GM23248 (cell line): ENCODE measurements at places on chromosomes 3 and 15.

DNA sequence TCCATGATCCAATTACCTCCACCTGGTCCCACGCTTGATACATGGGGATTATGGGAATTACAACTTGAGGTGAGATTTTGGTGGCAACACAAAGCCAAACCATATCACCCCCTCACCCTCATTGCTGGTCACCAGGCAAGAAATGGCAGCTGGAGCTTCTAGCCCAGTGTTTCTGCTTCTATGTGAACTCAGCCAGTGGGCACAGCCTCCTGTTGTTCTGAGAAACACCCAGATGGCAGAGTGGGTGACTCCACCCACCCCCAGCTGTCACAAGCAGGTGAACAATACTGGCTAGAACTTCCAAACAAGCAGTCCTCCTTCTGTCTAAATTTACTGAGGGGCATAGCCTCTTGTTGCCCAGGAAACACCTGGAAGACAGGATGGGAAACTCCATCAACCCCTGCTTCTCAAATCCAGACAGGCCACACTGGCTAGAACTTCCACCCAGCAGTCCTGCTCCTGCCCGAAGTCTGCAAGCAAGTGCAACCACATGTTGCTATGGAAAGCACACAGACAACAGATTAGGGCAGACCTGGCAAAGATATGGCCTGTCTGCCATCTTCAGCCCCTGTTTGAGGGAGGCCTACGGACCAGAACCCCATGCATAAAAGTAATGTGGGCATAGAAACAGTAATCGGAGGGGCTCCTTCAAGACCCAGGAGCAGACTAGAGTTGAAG is 114.1 kb downstream of the DTWD1 start:
- no peak for DNase-seq

- peak; percentile 84 for DNase-seq
Measured at GRCh38 chr15:51758645-51759044, 7.2 kb downstream of the TMOD2 start.

- no peak for DNase-seq
Measured at GRCh38 chr3:103873021-103873420, 1438.2 kb downstream of the ZPLD1 start.

- DNase-seq = no peak
Measured at GRCh38 chr3:193971966-193972365, 164.0 kb upstream of the HES1 start.

DNA sequence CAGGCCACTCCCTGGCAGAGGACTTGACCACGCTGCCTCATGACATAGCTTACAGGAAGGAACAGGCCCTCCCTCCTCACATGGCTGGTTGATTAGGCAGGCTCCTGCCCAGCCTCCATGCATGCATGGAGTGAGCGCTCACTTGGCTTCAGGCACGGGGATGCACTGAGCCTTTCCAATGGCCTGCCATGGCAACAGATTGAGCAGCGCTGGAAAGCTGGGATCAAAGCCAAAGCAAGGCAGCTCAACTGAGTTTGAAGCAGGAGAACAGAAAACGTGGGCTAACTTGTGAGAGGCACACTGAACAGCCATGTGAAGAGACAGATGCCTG is 5.9 kb upstream of the GRAMD2A start:
- DNase-seq = peak; percentile 94

DNA sequence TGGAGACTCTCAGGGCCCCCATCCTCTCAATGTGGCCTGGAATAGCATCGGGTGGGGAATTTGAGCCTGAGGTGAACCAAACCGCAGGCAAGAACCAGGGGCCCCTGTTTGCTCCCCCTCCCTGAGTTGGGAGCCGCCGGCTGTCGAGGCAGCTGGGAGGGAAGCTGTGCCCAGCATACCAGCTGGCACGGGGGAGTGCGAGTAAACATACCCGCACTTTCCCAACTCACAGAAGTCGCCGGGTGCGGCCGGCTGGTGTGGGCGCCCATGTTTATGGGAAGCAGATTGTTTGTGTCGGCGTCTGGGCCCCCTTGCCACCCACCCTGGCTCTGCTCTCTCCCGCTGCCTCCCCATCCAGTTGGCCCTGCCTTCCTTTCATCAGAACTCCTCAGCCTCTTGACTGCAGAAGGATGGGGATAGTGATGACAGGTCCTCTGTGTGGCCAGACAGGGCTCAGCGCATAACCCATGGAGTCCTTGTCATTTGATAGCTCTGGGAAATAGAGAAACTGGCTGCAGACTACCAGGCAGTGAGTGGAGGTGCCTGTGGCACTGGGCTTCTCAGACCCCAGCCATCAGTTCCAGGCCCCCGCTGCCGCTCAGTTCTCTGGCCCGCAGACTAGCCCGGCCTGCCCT is 60.4 kb downstream of the CACNA2D2 start:
- DNase-seq = peak; percentile 10

DNA sequence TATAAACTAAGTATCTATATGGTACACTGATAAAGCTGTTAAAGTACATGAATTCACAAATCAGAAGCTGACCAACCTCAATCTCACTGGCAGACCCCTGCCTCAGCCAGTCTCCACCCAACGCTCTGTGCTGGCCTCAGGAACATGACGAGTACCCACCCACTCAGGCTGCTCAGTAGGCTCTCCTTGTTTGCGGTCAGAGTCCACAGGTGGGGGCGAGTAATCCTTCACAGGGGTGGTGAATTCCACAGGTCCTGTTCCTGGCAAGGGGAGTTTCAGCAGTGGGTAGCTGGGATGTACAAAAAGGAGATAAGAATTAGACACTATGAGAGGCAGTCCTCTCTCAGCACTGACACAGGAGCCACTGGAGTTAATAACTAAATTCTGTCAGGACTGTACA is 40.9 kb downstream of the SCAP start:
- DNase-seq = no peak

- DNase-seq = no peak
Measured at GRCh38 chr3:14425581-14426304, 23.3 kb downstream of the SLC6A6 start.

- DNase-seq = no peak
Measured at GRCh38 chr15:64542091-64542490, 81.7 kb downstream of the ZNF609 start.

DNA sequence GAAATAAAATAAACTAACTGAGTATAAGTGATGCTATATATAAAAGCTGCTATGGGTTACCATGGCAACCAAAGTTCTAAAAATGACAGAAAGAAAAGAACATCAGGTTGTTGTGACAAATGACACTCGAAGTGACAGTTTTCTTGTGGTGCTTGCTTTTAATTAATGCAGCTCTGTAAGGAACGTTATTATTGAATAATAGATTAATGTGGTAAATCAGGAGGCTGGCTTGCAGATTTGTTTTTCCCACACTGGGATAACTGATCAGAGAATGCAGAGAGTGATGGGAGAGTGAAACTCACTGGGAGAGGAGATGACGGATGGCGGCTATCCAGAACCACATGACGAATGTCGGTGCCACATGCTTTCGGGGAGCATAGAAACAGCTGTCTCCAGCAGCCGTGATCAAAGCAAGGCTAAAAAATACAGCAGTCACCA is 207.0 kb upstream of the ATP10A start:
- DNase-seq = no peak

DNA sequence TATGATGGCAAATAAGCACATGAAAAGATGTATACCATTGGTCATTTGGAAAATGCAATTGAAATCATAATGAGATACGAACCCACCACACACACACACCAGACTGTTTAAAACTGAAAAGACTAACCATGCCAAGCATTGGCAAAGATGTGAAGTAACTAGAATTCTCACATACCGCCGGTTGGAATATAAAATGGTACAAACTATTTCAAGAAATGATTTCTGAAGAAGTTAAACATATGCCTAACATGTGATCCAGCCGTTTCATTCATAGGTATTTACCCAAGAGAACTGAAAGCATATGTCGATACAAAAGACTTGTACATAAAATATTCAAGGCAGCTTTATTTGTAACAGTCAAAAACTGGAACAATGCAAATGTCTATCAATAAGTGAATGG is 28.9 kb downstream of the HES1 start:
- DNase-seq = no peak

GRCh38 chr15:23690450-23690852 is 3.3 kb upstream of the NDN start:
- DNase-seq = peak; percentile 25

- no peak for DNase-seq
Measured at GRCh38 chr3:146517684-146518435, 26.5 kb downstream of the PLSCR1 start.

- no peak for DNase-seq
Measured at GRCh38 chr15:98791046-98791701, 142.8 kb downstream of the IGF1R start.

DNA sequence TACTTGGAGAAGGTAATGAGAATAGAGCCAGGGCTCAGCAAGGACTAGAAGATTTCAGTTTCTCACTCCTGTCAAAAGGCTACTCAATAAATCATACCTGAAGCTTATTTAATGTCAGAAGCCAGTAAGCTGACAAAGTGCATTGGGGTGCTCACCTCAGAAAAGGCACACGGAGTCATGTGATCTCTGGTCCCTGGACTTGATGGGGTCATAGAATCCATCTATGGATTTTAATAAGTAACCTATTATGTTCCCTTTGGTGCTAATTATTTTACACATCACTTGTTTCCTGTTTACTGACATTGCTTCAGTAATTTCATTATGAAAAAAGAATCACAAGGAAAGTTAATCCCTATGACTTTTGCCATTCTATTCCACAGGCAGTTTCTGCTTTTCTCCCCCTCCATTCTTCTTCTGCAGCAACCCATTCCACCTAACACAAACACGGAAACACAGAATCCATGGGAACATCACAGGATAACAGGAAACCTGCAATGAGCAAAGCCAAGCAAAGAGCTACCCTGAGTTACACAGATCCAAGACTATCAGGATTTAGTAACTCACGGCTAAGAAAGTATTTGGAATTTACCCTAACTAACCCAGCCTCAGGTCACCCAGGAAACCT is 159.6 kb downstream of the MEIS2 start:
- DNase-seq = no peak

- DNase-seq = no peak
Measured at GRCh38 chr3:194781617-194782016, 95.9 kb downstream of the FAM43A start.

DNA sequence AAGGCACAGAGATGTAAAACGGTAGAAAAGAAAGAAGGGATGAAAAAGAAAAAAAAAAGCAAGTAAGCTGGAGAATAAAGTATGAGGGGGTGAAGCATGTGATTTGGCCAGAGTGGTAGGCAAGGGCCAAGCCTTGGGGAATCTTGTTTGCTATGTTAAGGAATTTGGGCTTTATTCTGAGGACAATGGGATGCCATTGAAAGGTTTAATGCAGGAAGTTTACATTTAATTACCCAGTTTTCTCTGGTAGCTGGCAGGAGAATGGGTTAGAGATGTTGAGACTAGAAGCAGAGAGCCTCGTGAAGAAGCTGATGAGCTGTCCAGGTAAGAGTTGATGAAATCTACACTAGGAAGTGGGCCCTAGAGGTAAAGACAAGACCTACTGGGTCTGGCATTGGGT is 455.9 kb downstream of the PDCD6IP start:
- DNase-seq = no peak

GRCh38 chr15:95368191-95368590 is 962.3 kb upstream of the NR2F2 start:
- DNase-seq = no peak

DNA sequence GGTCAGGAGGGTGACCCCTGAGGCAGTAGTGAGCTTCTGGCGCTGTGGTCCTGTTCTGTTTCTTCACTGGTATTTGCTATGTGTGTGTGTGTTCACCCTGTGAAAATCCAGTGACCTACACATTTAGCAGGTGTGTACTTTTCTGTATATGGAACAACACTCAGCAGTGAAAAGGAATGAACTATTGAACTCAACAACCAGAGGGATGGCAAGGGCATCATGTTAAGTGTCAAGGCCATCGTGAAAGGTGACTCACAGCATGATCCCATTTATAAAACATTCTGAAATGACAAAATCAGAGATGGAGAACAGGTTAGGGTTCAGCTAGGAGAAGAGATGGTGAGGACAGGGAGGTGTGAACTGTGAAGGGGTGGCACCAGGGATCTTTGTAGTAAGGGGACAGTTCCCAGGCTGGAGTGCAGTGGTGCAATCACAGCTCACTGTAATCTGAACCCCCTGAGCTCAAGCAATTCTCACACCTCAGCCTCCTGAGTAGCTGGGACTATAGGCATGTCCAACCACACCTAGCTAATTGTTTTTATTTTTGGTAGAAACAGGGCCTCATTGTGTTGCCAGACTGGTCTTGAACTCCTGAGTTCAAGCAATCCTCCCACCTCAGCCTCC is 10.0 kb upstream of the RAB43 start:
- no peak for DNase-seq

DNA sequence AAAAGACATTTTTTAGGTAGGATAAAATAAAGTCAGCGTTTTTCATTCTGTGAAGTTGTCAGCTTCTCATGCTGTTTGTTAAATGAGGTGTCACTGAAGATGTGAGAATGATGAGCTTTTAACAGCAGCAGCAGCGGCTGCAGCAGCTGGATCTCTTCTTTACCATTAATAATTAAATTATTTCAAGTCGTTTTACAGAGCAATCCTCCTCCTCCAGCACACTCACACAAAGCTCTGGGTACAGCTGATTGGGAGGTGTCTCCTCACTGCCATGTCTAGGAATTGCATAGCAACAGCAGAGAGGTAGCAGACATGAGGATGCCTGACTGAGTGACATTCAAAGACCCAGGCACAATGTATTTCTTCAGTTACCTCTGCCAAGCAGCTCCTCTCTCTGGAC is 46.7 kb upstream of the PLAAT1 start:
- no peak for DNase-seq

DNA sequence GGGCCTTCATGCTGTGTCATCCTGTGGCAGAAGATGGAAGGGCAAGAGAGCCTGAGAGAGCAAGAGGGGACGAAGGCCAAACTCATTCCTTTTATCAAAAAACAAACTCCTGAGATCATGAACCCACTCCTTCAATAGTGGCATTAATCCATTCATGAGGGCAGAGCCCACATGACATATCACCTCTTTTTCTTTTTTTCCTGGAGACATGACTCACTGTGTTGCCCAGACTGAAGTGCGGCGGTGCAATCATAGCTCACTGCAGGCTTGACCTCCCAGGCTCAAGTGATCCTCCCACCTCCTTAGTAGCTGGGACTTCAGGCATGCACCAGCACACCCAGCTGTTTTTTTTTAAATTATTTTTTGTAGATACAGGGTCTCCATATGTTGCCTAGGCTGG is 92.0 kb upstream of the RNU6-1 start:
- no peak for DNase-seq
